ENCODE measurements at places on chromosomes 1 and 21.

- no peak for DNase-seq
Observed at GRCh38 chr1:147673816-147674215, 3.5 kb upstream of the ACP6 start.

DNA sequence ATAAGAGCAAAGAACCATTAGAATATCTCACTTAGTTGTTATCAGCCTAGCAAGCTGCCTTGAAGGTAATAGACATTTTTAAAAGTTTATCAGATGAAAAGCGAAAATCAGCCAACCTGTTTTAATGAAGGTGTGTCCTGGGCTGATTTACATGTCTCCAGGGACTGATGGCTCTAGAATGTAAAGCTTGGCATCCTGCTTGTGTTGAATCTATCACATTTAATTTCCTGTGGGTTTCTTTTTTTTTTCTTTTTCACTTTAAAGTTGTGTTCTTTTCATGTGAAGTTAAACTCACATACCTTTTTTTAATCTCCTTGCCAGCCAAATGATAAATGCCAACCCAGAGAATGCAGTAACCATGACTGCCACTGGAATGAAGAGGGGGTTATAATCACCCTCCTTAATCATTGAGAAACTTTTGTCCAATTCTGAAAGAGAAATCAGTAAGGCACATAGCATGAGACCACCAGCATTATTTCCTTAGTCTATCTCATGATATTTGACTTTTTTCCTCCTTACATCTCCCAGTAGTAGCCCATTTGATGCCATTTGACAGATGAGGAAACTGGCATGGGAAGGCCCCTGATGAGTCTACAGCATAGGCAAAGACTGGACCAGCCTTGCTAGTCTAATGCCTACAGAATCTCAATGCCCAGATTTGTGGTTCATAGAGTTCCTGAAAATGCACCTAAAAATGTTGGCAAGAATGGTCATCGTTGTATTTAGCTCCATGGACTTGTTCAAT is 10.0 kb downstream of the SELL start:
- DNase-seq, result no peak

DNA sequence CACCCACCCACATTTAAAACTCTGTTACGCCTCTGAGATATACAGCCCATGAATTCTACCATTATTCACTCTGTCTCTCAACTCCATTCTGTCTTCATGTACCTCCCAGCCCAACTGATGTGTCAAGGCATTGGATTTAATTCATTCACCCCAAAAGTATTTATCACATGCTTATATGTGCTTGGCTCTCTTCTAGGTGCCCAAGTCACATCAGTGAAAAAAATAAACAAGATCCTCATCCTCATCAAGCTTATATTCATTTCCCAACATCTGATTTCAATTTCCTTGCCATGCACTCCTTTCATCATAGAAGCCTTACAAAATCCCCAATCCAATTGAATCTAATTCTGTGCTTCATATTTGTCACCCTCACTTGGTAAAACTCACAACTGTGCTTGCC is 967.6 kb downstream of the LTN1 start:
- peak; percentile 17 for DNase-seq

DNA sequence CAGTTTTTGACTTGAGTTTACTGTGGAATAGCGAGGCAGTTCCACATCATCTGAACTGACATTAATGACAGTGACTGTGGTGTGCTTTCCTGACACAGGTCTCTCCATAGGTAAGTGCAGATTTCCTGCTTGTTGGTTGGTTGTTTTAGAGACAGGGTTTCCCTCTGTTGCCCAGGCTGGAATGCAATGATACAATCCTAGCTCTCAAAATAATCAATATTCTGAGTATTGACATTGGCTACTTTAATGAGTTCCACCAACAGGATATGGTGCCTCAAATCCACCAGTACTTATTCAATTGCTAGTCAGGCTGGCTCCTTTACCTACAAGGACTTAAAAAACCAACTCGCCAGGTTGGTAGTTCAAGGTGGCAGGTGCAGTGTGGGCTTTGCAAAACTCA is 63.8 kb downstream of the CLSTN1 start:
- DNase-seq, result no peak

DNA sequence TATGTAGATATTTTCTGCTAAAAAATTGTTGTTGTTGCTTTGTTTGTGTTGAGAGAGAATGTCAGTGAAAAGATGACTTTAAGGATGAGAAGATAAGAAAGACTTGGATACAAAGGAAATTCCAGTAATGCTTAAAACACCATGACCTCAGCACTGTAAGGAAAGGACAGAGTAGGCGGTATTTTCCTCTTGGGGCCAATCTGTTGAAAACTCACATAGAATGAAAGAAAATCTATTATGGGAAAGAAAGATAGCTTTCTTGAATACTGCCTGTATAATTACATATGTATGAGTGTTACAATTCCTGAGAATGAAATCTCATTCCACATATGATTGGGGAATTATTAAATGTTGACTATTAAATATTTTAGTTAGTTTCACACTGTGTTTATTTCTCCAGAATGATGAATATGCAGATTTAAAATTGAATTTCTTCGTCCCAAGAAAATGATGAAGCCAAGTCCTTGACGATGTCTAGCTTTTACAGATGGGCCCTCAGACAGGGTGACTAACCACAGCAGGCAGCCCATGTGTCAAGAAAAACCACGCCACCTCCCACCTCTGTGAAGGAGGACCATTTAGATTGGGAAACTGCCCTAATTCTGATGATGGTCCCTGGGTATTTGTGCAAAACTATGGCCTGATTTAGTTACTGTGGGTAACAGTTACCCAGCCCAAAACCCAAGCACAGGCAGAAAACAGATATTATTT is 49.7 kb upstream of the LMO4 start:
- DNase-seq, result no peak

DNA sequence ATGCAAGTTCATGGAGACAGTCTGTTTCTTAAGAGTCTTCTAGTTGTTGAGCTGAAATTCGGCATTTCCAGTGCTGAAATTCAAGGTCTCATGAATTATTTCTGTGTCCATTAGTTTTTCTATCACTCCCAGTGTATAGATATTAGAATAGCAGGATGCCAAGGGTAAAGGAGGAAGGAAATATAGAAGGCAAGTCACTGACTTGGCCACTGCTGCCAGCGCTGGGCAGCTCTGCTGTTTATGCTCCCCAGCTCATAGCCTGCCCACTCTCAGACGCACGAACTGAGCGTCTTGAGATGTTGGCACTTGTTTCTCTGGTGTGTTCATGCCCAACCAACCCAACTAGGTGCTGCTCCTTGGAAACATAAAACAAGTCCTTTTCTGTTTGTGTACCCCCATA is 110.1 kb downstream of the SLC45A1 start:
- DNase-seq, result no peak

- no peak for DNase-seq
Observed at GRCh38 chr1:183652107-183652506, 1.0 kb downstream of the APOBEC4 start.

GRCh38 chr1:219460896-219461815 is 151.7 kb downstream of the ZC3H11B start:
- peak; percentile 55 for DNase-seq

DNA sequence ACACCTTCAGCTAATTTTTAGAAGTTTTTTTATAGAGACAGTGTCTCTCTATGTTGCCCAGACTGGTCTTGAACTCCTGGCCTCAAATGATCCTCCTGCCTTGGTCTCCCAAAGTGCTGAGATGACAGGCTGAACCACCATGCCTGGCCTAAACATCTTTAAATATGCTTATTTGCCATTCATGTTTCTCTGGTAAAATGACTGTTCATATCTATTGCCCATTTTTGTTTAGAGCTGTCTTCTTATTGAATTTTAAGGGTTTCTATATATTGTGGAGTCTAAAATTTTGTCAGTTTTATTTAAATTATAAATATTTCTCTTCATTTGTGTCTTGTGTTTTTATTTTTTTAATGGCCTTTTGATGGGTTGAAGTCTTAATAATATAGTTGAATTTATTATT is 3.0 kb upstream of the PM20D1 start:
- no peak for DNase-seq

GRCh38 chr1:83000286-83000685 is 998.6 kb downstream of the TTLL7 start:
- no peak for DNase-seq

DNA sequence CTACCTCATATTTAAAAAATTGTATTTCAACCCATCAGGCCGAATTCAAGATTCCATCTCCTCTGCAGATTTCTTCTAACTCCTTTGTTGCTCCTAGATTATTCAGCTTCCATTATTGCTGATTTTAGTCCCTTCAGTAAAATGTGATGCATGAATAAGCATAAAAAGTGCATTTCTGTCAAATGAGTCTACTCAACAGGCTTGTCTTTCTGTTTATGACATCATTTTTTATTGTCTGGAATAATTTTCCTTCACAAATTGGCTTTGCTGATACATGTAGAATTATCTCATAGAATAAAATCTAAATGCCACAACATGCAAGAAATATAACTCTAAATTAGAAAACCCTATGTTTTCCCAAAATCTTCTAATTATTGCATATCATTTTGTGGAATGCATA is 1.6 kb upstream of the OR2M5 start:
- no peak for DNase-seq
